Large intestine (tissue), 12 donors: ENCODE measurements at places on chromosomes 4 and X. TPM values are rescaled to one million over a fixed set of nuclear protein-coding genes. Genes with fewer than 3 reads are reported as not detected.

GRCh38 chrX:134174859-134175258 is 62.1 kb upstream of the CCDC160 start:
- no peak for DNase-seq

- DNase-seq, result no peak
Observed at GRCh38 chrX:48068096-48068887, 3.1 kb downstream of the ZNF630 start.

DNA sequence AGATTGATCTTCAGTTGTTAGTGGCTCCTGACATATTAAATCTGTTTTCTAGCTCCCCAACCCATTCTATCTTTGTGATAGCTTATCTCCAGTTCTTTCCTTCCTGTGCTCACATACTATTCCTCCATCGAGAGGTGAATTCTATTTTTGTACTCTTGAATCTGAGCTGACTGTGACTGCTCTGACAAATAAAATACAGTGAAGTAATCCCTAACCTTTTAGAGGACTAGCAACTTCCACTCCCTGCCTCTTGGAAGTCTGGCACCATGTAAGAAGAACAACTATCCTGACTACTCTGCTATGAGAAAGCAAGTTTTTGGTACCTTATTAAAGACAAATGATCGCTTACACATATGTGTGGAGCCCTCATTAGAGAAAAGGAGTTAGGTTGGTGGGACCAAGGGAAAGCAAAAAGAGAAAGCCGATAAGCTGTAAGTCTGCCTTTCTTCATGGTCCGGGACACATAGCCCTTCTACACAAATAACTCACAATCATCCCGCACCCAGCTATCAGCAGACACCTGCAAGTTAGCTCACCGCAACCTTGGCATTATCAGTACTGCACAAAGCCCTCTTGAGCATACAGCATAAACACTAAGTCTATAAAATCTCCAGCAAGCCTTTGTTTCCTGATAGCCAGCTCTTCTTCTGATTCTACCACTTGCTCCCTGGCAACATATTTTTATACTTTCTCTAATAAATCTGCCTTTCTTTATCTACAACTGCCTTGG is 13.5 kb upstream of the PPM1K start:
- peak; percentile 24 for DNase-seq

DNA sequence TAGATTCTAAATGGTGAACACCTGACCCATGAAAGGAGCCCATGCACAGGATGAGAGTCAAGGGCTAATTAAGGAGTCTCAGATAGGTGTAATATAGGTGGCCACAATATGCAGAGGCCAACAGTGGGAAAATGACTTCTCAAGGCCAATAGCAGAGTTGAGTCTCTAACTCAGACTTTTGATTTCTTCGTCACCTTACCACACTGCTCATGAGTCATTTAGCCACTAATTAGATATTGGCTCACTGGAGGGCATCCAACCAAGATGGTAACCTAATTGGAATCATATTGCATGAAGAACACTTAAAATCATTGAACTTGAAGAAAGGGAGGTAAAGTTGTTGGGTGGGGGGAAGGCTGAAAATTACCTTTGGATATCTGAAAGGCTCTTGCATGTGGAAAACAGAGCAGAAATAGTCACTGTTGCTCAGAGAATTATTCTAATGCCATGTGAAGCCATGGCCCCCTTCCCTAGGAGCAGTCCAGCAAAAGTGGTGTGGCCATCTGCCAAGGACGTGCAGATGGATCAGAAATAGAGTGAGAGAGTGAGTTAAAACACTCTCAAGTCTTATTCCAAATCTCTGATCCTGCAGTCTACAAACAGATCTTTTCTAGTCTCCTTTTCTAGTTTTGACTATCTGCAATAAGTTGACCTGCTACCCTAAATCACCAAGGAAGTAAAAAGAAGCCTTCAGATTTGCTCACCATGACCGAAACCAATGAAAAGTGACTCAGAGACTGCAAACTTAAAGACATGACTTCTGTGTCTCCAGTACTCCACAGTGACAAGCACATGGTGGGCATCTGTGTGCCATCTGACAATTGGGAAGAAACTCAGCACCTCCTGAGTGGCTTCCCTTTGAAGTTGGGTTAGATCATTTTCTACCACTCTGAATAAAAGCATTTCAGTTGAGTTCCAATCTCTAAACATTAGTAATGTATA is 93.9 kb upstream of the C1QTNF7 start:
- no peak for DNase-seq

DNA sequence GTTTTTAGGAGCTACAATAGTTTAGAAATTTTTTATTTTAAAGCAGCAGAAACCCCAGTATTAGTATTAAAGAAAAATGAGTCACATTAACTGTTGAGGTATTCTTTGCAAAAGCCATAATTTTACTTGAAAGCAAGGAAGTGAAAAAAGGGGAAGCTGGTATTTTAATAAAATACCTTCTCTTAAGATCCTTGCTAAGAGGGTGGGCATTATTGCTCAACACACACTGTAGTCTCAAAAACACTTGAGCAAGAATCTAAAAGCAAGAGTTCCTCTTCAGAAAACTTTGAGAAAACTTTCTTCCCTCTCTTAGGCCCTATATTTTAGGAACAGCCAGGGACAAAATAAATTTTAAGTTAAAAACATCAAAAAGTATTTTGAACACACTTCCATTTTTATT is 259.4 kb upstream of the DIAPH2 start:
- no peak for DNase-seq

- DNase-seq, result no peak
Observed at GRCh38 chr4:76091052-76091451, 16.5 kb downstream of the ART3 start.

Gene TRIM75
- polyA plus RNA-seq, result 0.04 TPM

DNA sequence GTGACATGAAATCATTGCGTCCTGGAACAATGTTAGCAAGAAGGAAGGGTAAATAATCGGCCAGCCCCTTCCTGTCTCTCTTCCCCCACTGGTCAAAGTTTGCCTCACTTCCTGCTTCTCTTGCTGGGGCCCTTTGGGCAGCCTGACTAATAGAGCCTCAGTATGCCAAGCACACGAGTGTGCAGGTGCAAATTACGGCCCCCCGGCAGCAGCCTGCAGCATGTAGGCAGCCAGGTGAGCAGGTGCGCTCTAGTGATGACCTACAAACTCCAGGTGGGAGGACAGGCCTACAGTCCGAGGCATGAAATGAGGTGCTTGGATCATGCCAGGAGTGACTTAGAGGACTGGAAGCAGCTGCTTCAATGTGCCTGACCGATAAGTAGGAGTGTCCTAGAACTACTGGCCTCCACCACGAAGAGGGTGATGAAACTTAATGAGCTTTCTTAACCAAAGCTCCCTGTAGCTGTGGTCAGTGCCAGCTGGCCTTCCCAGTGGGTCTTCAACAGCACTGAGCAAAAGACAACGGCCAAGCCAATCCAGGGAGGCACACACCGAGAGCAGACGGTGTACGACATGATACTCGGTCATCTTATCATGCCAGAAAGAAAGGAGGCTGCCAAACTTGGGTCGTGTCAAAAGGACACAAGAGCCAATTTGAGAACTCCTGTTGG is 26.1 kb upstream of the FAT1 start:
- DNase-seq, result no peak

Gene BEX5
- 10.4 TPM for polyA plus RNA-seq
